ENCODE measurements at places on chromosomes 5 and 9.

DNA sequence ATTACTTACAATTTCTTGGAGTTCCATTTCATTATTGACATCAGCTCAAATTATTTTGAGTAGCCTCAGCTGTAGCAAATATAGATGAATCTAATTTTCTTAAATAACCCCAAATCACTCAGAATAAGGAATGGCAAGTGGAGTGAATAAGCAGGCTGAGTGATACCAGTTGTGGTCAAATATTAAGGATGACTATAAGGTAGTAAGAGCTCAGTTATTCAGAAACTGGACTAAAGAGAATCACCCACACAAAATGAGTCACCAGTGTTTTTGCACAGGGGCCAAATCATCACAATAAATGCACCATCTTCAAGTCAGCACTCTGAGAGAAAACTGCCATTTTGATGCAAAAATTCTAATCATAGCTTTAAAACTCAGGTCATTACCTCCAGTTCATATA, 128.9 kb upstream of the TARS1 start:
- DNase-seq = no peak

DNA sequence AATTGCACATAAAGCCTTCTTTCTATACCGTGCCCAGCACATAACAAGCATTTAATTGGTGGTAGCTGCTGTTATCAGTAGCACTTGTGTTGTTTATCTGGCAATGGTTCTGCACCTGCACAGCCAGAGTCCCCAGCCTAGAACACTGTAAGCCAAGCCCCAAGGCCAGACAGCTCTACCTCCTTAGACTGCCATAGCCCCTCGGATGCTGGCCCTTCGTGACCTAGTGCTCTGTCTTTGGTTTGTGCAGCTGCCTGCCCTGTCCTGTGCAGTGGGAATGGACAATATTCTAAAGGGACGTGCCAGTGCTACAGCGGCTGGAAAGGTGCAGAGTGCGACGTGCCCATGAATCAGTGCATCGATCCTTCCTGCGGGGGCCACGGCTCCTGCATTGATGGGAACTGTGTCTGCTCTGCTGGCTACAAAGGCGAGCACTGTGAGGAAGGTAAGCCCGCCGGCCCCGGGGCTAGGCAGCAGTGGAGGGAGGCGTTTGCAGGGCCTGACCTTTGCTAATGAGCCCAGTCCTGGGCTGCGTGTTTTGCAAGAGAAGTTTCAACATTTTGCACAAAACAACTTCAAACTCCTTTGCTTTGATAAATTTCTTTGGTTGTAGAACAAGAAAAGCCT, 173.3 kb upstream of the WWC1 start:
- no peak for DNase-seq

DNA sequence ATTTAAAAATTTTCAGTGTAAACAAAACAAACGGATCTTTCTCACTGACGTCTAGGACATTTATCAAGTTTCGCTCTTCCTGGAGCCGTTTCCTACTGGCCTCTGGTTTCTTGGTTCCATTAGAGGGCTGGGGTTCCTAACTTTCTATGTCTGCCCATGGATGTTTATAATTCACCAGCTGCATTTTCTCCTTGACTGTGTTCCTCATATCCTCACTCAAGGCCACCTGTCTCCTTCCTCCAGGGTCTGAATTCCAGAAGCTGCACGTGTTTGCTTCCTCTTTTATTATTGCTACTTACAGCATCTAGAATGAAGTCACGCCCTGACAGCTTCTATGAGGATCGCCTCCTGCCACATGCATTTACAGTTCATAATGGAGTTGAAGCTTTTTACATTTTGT, 74.1 kb upstream of the BASP1 start:
- peak; percentile 54 for DNase-seq

DNA sequence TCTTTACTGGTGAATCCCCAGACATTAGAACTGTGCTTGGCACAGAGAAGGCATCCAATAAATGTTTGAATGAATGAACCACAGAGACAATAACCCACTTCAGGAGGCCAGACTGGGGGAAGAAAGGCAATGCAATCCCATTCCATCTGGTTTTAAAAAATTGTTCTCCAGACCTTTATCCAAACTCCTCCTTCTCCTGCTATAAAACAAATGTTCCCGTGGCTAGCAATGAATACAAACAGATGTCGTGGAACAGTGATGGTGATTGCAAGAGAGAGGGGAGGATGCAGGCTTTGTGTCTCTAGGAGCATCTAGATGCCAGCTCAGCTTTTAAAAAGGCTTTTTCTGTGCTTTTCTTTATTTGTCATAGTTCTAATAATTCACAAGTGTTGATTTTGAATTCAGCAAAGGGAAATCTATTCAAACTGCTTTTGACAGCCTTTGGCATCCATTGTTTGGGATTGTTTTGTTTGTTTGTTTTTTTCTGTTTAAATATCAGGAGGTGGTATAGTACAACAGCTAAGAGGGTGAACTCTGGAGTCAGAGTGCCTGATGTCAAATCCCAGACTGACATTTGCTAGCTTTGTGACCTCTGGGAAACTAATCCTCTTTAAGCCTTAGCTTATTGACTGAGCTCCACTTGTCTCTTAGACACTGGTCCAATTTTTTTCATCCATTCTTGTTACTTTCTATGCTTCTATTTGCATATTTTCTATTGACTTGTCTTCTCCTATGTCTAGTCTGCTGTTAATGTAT, 59.1 kb downstream of the TNFSF15 start:
- no peak for DNase-seq

DNA sequence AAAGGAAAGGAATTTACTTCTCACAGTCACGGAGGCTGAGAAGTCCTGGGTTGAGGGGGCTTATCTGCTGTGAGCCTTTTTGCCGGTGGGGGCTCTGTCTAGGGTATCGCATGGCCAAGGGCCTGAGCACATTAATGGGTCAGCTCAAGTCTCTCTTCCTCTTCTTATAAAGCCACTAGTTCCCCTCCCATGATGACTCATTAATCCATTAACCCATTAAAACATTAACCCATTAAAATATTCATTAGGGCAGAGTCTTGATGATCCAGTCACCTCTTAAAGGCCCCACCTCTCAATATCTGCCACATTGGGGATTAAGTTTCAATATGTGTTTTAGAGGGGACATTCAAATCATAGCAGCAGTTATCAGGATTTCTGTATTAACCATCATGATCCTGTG, 406.3 kb downstream of the SPOCK1 start:
- DNase-seq = no peak
